NCI-H2029 (cell line): ENCODE measurements at places on chromosomes 3 and 15.

DNA sequence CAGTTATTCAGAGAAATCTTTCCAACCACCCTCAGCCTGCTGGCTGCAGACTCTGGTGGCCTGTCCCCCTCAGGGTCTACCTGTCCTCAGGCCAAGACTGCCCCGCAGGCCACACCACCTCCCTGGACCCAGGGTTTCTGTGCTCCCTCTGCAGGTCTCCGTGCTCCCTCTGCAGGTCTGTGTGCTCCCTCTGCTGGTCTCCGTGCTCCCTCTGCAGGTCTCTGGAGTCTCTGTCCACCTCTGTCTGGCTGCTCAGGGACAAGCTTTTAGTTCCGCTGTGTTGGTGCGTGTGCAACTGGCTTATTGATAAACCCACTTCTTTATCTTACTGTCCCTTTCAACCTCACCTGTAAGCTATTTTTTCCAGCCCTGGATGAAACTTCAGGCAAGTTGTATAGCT lies 30.1 kb downstream of the BDH1 start:
- DNase-seq: no peak

DNA sequence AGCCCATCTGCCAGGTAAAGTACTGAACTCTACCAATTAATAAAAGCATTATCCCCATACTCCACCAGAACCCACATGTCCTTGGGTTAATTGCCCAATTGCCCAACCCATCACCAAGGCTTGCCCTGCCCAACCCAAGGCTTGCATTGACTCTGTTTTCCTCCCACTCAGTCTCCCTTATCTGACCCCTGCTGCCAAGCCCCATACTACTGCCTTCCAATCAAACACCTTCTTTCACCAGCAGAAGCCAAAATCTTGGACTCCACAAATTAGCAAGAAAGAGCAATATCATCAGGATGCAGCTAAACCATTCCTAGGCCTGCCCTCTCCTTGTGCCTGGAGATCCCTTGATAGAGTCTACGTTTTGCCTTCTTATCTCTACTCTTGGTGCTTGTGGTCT lies 602.9 kb downstream of the NTRK3 start:
- DNase-seq: no peak

DNA sequence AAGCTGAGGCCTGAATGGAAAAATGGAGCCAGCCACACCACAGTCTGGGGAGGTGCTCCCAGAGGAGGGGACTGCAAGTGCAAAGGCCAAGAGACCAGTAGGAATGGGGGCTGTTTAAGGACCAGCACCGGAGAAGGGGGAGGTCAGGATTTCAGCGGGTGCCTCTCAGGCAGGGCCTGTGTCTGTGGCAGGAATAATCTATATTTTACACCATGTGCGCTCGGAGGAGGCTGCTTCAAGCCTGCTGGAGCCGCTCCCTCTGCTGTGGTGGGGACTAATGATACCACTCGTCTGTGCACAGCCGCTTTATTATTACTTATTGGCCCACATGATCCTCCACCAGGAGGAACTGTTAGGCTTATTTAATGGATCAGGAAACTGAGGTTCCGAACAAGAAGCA lies 45.3 kb downstream of the TPRA1 start:
- DNase-seq: no peak

DNA sequence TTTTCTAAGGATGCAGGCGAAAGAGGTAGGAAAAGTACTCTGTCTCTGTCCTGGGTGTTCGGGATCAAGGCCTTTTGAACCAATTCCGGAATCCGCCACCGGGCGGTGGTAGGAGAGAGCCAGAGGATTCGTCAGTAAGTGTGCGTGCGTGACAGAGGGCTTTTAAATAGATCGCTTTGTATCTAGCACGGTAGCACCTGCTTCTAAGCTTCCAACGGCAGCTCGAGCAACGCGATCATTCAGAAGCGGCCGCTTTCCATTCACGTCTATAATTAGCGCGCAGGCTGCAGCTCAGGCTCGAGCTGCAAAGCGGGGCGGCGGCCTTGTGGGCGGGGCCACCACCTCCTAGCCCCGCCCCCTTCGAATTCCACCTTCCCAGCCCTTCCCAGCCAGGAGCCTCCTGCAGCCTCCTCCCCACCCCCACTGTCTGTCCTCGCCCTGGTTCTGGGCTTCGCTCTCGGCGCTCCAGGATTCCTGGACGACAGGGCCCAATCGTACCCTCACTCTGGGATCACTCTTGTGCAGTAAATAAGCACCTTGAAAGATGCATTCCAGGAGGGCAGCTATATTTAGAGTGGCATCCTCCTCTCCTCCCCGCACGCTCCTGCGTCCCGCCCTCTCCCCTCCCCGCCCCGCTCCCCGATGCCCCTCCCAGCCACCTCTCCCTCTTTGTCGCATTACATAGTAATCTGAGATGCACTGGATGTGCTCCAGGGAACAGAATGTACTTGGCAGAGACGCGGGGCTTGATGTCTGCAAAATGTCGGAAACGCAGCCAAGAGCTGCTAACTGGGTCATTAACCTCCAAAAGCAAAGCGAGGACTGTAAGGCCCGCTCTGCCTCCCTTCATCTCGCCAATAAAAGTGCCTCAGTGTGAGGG lies 224.1 kb upstream of the TPRG1 start:
- peak; percentile 96 for DNase-seq

DNA sequence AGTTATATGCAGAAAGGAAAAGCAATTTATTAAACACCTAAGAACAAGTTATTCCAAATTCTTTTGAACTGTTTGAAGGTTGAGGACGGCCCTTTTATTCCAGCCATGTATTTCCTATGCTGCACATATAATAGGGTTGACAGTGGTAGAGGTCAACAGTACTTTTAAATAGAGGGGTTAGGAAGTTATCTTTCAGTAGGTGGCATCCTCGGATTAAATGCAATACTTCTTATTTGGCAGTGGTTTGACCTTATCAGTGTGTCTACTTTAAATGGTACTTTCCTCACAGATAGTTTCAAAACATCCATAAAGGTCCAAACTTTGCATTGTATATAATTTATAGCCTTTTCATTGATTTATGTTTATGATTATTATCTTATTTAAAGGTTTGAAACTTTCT lies 558.7 kb downstream of the TUSC7 start:
- DNase-seq: no peak

- DNase-seq: no peak
Measured at GRCh38 chr3:134568790-134569189, 82.0 kb downstream of the KY start.

DNA sequence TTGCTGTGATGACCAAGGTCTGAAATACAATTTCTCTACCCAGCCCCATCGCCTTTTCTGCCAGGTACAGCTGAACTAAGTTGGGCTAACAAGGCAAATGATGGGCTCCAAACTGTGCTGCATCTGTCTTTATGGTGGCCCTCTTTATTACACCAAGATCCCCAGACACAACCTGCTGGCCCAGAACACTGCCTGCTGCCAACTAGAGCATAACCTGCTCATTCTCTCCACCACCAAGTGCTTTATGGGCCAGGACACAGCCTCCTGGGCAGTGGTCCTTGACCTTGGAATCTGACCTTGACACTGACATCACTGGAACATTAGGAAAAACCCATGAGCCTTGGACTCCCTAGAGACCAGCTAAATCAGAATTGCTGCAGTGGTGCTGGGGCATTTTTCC lies 3.3 kb downstream of the LINS1 start:
- DNase-seq: no peak

DNA sequence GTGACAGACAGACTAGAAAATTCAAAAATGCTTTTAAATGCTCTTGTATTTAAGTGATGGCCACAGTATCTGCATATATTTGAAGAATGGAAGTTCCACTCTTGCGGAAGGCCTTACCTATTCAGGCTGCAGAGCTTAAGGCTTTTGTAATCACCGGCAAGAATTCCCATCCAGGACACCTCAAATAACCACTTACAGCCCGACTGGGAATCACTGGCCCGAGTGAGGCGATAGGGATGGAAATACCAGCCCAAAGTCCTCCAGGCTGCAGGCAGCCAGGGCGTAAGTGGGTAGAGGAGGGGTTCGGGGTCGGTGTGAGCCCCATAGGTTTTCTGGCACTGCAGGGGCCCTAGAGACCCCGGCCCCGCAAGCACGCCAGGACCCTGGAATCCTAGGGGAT lies 9.5 kb downstream of the CMTM7 start:
- DNase-seq: no peak
